Stimulated activated CD4-positive, alpha-beta T cell treated with anti-CD3 and anti-CD28 coated beads, TNF-alpha, amount 100 ng/mL, for 48 hours (primary cell): ENCODE measurements at places on chromosomes 7 and 10.

DNA sequence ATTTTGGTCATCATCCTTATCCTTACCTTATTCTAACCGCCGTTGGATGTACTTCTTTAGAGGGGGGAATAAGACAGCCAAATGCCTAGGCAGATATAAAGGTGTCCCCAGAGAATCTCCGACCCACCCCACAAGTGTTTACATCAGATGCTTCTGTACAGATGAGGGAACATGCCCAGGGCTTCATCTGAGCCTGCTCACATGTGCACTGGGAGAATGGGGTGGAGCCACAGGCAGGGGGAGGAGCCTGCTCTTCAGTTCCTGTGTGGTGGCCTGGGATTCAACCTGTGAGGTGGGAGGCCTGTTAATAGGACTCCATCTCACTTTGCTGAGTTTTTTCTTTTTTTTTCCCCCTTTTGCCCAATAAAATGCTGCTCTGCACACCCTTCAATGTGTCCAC lies 27.6 kb upstream of the OPTN start:
- no peak for DNase-seq

GRCh38 chr7:140671966-140672365 lies 779 bp upstream of the ADCK2 start:
- no peak for DNase-seq

- no peak for DNase-seq
These were observed 36.2 kb downstream of the HERPUD2 start for GRCh38 chr7:35658606-35659201.

GRCh38 chr7:111516612-111517011 lies 45.7 kb downstream of the IMMP2L start:
- DNase-seq = no peak

GRCh38 chr7:29105752-29106668 lies 40.3 kb downstream of the CPVL start:
- no peak for DNase-seq

DNA sequence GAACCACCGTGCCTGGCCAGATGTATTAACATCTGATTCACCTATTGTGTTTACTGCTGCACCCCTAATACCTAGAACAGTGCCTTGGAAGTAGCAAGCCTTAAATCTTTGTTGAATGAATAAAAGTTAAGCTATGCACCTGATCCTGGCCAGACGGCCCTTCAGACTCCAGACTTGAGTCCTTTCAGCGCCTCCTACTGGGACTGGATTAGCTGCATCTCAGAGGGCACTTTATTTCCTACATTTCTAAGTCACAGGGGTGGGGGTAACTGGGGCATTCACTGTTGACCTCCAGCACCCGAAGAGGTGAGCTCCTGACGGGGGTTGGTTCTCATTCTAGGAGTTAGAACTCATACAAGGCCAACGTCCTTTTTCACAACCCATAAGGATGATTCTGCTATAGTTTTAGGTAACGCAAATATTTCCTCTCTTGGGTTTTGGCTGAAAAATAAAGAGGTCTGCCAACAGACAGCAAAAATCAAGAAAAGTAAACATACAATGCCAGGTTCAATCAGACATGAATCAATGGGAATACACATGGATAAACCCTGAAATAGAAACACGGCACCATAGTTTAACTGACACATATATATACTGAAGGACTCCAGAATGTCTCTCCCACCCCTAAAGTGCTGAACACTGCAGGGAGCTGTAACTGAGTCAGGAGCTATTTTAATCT lies 48.0 kb upstream of the DLG5 start:
- DNase-seq = no peak

- no peak for DNase-seq
These were observed 718.8 kb downstream of the MAGI2 start for GRCh38 chr7:78734626-78735025.

- no peak for DNase-seq
These were observed 42.1 kb downstream of the EBF3 start for GRCh38 chr10:129921801-129922597.

DNA sequence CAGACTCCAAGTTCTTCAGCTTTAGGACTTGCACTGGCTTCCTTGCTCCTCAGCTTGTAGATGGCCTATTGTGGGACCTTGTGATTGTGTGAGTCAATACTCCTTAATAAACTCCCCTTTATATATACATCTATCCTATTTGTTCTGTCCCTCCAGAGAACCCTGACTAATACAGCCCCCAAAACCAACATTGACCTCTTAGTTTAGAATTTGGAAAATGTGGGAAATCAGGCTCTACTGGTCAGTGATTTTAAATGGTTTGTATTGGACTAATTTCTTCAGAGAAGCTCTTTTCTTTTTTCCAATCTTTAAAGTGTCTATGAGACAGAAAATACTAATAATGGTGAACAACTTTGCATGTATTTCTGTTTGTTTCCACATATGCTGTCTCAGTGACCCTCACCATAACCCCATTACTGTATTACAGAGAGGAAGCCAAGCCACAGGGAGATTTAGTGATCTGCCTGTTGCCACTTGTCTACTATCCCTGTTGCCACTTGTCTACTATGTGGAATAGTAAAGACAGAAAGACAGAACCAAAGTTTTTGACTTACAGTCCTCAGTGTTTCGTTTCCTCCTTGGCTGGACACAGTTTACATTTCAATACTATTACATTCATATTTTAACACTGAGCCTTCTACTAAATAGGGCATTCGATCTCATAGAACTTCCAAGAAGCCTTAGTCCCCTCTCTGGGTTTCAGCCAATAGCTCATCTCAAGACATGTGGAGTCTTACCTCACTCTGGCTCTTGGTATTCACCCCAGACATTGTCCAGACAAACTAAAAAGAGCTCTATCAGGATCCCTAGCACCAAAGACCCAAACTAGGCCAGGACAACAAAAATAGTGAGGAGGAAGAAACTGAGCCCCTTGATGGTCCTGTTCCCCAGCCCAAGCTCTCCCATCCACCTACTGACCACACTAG lies 121.0 kb downstream of the AKR1D1 start:
- no peak for DNase-seq

DNA sequence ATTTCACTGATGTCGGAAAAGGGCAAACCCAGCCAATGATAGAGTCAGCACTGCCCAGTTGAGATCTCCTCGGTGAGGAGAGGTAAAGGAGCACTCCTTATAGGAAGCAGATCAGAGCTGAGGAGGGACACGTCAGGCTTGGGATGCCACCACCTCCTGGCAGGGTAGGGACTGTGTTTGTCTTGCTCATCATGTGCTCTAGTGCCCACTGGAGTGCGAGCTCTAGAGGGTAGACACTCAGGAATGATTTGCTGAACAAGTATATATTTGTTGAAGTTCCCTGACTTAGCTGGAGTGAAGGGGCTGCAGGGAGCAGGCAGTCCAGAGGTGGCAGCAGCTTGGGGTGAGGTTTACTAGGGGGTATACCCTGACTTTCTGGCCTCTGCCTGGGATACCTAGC lies 146.5 kb downstream of the NOC3L start:
- DNase-seq = no peak

- no peak for DNase-seq
These were observed 25.6 kb downstream of the ADRA2A start for GRCh38 chr10:111102359-111102837.

GRCh38 chr10:17647326-17647725 lies 3.4 kb downstream of the STAM start:
- no peak for DNase-seq

DNA sequence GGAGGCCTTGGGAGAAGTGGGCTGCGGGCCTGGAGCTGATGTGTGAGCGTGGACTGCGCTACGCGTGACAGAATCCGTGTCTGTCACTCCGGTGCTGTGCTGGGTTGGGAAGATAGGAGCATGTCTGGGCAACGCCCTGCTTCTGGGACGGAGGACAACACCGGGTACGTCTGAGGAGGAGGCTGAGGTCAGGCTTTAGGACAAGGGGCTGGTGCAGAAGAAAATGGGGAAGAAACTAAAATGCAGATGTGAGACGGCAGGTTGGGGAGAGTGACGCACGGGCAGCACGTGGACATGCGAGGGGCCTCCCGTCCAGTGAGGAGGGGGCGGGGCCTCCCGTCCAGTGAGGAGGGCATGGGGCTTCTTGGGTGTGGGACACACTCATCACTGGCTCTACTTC lies 207.4 kb downstream of the DNAJB6 start:
- DNase-seq = no peak

- no peak for DNase-seq
These were observed 42.0 kb downstream of the MYL10 start for GRCh38 chr7:101586906-101587677.

GRCh38 chr10:116096526-116096925 lies 176.5 kb downstream of the GFRA1 start:
- no peak for DNase-seq

GRCh38 chr7:15936991-15937390 lies 250.5 kb upstream of the MEOX2 start:
- DNase-seq = no peak

GRCh38 chr7:25780904-25781303 lies 371.1 kb upstream of the NFE2L3 start:
- DNase-seq = no peak

- no peak for DNase-seq
These were observed 355.8 kb upstream of the SORCS1 start for GRCh38 chr10:107520348-107520747.

- no peak for DNase-seq
These were observed 269.7 kb upstream of the TPK1 start for GRCh38 chr7:145105561-145105960.

DNA sequence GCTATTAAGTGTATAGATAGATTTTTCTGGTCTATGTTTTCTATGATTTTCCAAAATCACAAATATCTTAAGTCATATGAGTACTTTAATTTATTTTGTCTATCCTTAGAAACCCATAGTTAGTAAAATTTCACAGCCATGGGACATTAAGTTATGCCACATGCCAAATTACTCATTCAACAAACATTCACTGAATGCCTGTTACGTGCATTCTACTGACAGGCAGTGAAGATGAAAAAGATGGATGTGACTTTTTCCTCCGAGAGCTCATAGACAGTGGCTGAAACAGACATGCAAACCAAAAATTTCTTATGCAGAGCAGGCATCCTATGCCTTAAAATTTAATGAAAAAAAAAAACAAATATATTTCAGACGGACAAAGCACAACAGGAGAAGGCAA lies 84.9 kb downstream of the CHRM2 start:
- DNase-seq = no peak

GRCh38 chr7:28848906-28849305 lies 109.2 kb downstream of the TRIL start:
- DNase-seq = no peak

GRCh38 chr7:137441451-137441850 lies 97.9 kb upstream of the PTN start:
- no peak for DNase-seq

GRCh38 chr10:59323036-59323459 lies 39.3 kb downstream of the FAM13C start:
- DNase-seq = no peak

- no peak for DNase-seq
These were observed 8.2 kb downstream of the TWIST1 start for GRCh38 chr7:19109000-19109946.

DNA sequence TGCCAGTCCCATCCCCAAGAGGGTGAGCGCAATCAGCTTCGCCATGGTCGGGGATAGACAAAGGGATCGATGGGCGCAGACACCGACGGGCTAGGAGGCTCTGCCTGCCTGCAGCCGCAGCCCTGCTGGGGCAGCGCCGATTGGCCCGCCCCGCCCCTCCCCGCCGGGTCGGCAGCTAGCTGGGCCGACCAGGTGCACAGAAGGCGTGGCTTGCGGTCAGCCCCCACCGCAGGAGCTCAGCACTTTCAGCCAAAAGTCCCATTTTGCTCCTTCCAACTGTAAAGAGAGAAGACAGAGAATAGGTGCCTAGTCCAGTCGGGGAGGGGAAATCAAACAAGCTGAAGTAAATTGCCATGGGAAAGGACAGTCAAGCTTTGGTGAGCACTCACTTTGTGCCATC lies at the start of gene PON1:
Gene PON1 (minus strand): TSS at position 102 of the 400 bp plus-strand sequence. CDS start 57 bp downstream, at position 45.
- no peak for DNase-seq
